ENCODE measurements at places on chromosomes 6 and 20. TPM values are rescaled to one million over a fixed set of nuclear protein-coding genes. Genes with fewer than 3 reads are reported as not detected.
A peak's percentile ranks its signal among the peaks of the same experiment; 100 is the strongest.

DNA sequence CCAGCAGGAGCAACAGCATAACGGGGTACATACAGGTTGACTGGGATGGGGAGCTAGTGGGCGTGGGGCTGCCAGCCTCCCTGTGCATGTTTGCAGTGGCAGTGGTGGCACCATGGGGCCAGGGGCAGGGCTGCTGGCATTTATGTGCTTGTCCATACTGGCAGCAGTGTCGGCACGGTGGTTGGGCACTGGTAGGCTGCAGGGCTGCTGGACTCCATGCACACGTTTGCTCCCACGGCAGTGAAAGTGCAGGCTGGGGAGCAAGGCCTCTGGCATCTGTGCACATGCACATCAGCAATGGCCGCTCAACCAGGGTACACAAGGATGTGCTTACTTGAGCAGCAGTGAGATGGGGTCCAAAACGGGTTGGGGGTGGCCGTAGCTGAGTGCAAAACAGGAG, 159.5 kb upstream of the KHDRBS2 start:
- H3K27me3 ChIP-seq, result no peaks in the 10 kb centered on the region
- H3K27ac ChIP-seq, result no peak overlapping the region
- DNase-seq, result no peak
- H3K4me1 ChIP-seq, result no peaks in the 10 kb centered on the region
- H3K4me3 ChIP-seq, result no peak overlapping the region
- no peaks in the 10 kb centered on the region for H3K36me3 ChIP-seq

DNA sequence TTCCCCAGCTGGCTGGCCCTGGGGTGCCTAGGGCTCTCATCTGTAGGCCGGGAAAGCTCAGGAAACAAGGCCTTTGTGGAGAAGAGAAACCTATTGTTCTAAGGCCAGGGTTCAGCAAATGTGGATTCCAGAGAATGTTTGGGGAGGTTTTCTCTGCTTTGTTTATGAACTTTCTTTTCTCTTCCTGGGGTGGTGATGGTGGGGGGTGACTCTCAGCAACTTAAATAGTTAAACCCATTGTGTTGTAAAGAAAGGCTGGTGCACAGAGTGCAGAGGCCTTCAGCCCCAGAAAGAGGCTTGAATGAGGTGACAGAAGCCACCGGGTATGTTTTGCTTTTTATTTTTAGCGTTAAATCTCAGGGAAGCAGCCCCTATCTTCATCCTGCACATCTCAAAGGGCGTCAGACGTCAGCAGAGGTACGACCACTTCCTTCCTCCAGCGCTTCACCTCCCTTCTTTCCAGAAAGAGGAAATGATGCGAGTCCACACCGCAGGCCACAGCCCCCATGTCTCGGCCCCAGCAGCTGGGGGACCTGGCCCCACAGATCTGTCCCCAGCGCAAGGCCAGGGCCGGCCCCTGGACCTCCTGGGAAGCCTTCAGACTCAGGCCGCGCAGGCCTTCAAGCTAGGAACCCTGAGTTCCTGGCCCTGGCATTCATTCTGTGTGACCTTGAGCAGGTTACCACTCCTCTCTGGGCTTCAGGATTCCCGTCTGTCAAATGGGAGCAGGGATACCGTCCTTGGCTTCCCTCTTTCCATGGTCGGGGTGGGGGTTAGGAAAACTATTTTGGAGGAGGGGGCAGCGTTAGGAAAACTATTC, 605 bp upstream of the PPP1R16B start:
- no peak overlapping the region for H3K4me3 ChIP-seq
- DNase-seq, result no peak
- peaks cover 6% of the 10 kb centered on the region for H3K4me1 ChIP-seq
- H3K36me3 ChIP-seq, result no peaks in the 10 kb centered on the region
- peak overlapping the region; percentile 75 for H3K27ac ChIP-seq

- no peaks in the 10 kb centered on the region for H3K27me3 ChIP-seq
- no peak overlapping the region for H3K27ac ChIP-seq
- DNase-seq, result no peak
- H3K4me1 ChIP-seq, result no peaks in the 10 kb centered on the region
These were observed 640.2 kb downstream of the PTPRT start for GRCh38 chr20:42549496-42549895.

GRCh38 chr20:44231193-44231592, 15.9 kb upstream of the GDAP1L1 start:
- H3K27me3 ChIP-seq, result no peaks in the 10 kb centered on the region
- H3K27ac ChIP-seq, result no peak overlapping the region
- no peak overlapping the region for H3K4me3 ChIP-seq
- no peak for DNase-seq
- no peaks in the 10 kb centered on the region for H3K36me3 ChIP-seq
- H3K4me1 ChIP-seq, result no peaks in the 10 kb centered on the region

DNA sequence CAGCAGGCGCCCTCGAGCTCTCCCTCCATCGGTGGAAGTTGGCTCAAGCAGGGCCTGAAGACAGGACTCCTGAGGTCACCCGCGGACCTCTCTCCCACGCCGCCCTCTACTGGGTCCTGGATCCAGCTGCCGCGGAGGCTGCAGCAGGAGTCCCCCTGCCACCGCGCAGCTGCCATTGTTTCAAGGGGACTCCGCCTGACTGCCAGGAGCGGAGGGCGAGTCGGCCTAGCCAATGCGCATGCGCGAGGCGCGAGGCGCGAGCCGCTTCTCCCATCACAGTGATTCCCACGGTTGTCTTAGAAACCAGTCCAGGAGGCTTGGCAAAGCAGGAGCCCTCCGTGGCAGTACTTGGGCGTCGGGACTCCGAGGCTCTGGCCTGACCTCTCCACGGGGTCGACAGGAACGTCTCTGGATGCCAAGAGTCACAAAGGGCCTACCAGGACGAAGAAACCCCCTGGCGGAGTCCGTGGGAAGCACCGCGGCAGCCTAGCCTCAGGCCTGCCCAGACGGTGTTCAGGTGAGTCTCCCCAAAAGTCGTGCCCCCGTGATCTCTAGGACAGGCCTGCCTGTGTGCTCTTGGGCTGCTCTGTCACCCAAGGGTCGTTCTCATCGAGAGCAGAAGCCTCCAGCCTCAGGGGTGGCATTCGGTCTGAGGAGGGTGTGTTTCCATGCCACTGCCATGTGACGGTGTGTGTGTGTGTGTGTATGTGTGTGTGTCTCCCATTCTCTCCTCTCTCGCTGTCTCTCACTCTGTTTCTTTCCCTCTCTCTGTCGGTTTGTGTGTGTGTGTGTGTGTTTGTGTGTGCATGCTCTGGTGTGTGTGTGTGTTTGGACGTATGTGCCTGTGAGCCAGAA, 290.6 kb upstream of the ZNF337 start:
- DNase-seq, result peak; percentile 41
- H3K27ac ChIP-seq, result no peak overlapping the region
- no peak overlapping the region for H3K4me3 ChIP-seq
- no peaks in the 10 kb centered on the region for H3K4me1 ChIP-seq

- H3K4me3 ChIP-seq, result no peak overlapping the region
- peak overlapping the region; percentile 9 for H3K27ac ChIP-seq
- DNase-seq, result peak; percentile 40
These were observed 521.6 kb downstream of the CD83 start for GRCh38 chr6:14638906-14639761.

Gene SLC26A8
- 0.11 TPM for total RNA-seq

Gene KIF25
- not detected for total RNA-seq

Gene PI16
- total RNA-seq, result 0.47 TPM

Gene LSM14B
- total RNA-seq, result 44.2 TPM

Gene AK9
- total RNA-seq, result 3.8 TPM

Gene ENPP1
- total RNA-seq, result 7.3 TPM
